Esophagus muscularis mucosa (tissue), 4 donors: ENCODE measurements at places on chromosomes 12 and 14. TPM values are rescaled to one million over a fixed set of nuclear protein-coding genes. Genes with fewer than 3 reads are reported as not detected.
A peak's percentile ranks its signal among the peaks of the same experiment; 100 is the strongest.

GRCh38 chr12:122081697-122082221 lies 3.2 kb downstream of the MLXIP start:
- H3K4me3 ChIP-seq: peak overlapping the region; percentile 78
- H3K27ac ChIP-seq: peak overlapping the region; percentile 88
- peaks cover 75% of the 10 kb centered on the region for H3K4me1 ChIP-seq
- no peak for DNase-seq
- no peaks in the 10 kb centered on the region for H3K27me3 ChIP-seq

DNA sequence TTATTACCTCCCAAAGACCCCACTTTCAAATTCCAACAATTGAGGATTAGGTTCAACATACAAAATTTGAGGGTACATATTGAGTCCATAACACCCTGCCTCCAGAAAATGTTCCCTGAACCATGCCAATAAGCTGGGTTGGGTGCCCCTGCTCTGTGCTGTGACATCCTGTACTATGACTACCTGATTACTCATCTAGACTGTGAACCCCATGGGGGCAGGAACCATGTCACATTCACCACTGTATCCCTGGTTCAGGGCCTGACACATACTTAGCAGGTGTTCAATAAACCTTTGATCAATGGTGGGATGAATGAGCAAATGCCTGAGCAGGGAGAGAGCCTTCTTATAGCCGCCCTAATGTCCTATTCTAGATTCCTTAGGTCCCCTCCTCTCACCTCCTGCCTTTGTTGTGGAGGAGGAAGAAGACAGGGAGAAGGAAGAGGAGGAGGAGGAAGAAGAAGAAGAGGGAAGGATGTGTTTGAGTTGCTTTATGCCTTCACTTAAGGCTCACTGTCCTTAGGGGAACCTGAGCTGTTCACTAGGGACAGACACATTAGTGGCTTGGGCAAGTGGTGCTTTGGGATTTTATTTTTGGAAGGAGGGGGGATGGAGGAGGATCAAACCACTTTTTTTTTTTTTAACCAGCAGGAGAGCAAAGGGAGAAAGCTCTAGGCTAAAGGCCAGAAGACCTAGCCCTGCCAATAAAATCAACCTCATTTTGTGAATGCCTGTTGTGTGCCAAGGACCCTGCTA lies 21.3 kb downstream of the GPR68 start:
- peaks cover 41% of the 10 kb centered on the region for H3K36me3 ChIP-seq
- no peak overlapping the region for H3K4me3 ChIP-seq

The AQP2 gene
- not detected for total RNA-seq

The PTPN21 gene
- 24.7 TPM for total RNA-seq

The PIWIL1 gene
- not detected for total RNA-seq

DNA sequence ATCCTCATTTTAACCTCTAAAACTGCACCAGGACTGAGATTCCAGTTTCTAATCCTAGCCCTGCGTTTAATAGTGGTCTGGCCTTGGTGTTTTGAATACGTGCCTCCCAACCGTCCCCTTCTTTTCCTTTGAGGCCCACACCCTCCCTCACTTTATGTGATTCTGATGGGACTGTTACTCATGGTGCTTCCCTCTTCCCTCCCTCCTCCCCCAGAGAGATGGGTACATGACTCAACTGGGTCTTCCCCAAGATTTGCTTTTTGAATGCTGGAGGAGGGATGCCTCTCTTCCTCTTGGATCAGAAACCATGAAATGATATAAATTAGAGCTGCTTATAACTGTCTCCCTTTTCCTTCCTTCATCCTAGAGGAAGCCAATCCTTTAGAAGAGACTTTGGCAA lies 8.2 kb upstream of the PPP2R5E start:
- H3K4me1 ChIP-seq: no peaks in the 10 kb centered on the region
- H3K27me3 ChIP-seq: no peaks in the 10 kb centered on the region
- H3K27ac ChIP-seq: no peak overlapping the region
- no peak overlapping the region for H3K4me3 ChIP-seq

DNA sequence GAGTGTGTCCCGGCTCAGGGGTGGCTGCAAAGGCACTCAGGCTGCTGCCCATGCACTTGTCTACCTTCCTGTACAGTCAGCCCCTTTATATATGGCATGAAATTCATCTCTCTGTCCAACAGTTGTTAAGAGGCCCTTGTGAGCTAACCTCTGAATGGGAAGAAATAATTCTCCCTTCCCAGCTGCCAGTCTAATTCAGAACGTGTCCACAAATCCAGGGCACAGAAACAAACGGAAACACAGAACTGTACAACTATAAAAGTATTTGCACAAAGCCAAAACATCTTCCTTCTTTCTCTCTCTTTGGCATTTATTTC lies 849 bp downstream of the KRT5 start:
- DNase-seq: peak; percentile 60
- H3K27ac ChIP-seq: no peak overlapping the region
- no peaks in the 10 kb centered on the region for H3K4me1 ChIP-seq
- no peaks in the 10 kb centered on the region for H3K36me3 ChIP-seq

GRCh38 chr14:50524060-50524459 lies 8.3 kb downstream of the MAP4K5 start:
- H3K27ac ChIP-seq: no peak overlapping the region
- peaks cover 67% of the 10 kb centered on the region for H3K4me1 ChIP-seq
- H3K27me3 ChIP-seq: no peaks in the 10 kb centered on the region
- no peak overlapping the region for H3K4me3 ChIP-seq
- no peak for DNase-seq

DNA sequence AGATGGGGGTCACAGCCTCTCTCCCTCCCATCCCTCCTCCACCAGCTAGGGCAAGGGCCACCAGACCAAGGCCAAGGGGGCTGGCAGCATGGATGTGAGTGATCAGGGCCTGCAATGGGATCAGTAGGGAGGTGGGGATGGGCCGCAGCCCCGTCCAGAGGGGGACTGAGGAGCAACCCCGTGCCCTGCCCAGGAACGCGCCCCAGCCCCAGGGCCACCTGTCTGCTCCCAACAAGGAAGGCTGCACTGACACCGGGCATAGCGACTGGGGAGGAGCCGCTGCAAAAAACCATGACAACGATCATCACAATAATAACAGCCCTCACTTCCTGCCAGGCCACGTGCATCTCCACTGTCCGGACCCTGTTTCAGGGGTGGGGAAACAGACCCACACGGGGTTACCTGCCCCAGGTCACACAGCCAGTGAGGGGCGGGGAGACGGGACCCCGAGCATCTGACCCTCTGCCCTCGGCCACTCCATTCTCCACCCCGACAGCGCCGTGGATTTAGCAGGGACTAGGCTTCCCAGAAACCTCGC lies 24.3 kb downstream of the NCOR2 start:
- no peaks in the 10 kb centered on the region for H3K36me3 ChIP-seq
- no peaks in the 10 kb centered on the region for H3K27me3 ChIP-seq
- peak overlapping the region; percentile 25 for H3K27ac ChIP-seq
- peaks cover 57% of the 10 kb centered on the region for H3K4me1 ChIP-seq
- peak overlapping the region; percentile 34 for H3K4me3 ChIP-seq

DNA sequence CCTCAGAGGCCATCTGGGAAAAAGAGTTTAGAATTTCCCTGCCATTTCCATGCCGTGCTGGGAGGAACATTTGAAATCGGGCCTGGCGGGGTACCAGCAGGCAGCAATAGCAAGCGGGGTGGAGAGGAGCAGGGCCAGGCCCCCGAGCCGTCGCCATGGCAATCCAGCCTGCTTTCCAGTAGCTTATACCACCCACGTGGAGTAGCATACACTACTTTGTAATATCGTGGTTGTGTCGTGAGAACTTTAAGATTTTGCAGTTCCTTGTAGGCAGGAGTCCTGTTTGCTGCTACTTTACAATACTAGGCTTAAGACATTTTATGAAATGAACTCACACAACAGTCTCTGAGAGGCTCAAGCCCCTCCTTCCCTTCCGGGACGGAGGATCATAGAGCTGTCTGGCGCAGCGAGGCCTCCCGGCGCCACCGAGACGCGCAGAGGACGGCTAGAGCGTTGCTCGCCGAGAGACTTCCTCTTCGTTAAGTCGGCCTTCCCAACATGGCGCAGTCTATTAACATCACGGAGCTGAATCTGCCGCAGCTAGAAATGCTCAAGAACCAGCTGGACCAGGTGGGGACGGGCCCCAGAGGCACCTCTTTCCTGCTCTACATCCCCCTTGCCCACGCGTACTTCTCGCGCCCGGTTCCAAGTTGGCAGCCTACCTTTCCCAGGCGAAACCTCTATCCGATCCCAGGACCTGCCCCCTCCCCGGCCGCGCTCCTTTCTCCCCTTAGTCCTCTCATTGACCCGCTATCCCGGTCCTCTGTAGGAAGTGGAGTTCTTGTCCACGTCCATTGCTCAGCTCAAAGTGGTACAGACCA lies at the start of gene PFDN5:
Gene PFDN5 (plus strand): TSS at position 473 of the 821 bp plus-strand sequence. CDS start 26 bp downstream, at position 499.
- H3K4me1 ChIP-seq: peaks cover 47% of the 10 kb centered on the region
- H3K27me3 ChIP-seq: no peaks in the 10 kb centered on the region
- peaks cover 7% of the 10 kb centered on the region for H3K36me3 ChIP-seq
- peak within 1 kb of the TSS; percentile 73 for H3K4me3 ChIP-seq

GRCh38 chr14:59529189-59529588 lies 44.9 kb downstream of the JKAMP start:
- H3K4me1 ChIP-seq: no peaks in the 10 kb centered on the region
- H3K36me3 ChIP-seq: no peaks in the 10 kb centered on the region
- DNase-seq: no peak
- H3K4me3 ChIP-seq: no peak overlapping the region
- H3K27me3 ChIP-seq: no peaks in the 10 kb centered on the region

DNA sequence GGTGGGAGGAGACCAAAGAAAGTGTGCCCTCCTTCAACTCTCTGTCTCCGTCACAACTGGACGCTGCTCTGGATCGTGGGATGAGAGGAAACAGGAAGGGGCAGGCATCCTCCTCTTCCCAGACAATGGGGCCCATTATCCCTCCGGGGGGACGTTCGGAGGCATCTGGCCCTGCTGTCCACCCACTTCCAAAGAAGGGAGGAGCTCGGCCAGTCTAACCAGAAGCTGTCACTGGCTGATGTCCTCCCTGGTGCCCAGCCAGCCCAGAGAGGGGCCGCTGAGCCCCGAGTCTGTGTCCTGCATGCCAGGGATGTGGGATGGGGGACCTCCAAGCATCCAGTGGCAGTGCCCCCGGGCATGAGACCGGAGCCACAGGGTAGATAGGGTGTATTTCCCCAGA lies 39.8 kb upstream of the MEG3 start:
- no peak for DNase-seq
- no peak overlapping the region for H3K27ac ChIP-seq
- H3K27me3 ChIP-seq: peaks cover 29% of the 10 kb centered on the region
- H3K4me3 ChIP-seq: no peak overlapping the region

The SOS2 gene
- 40.1 TPM for total RNA-seq

The LMNTD1 gene
- 0.75 TPM for total RNA-seq

The CD27 gene
- not detected for total RNA-seq

GRCh38 chr12:76852106-76852505 lies 26.7 kb downstream of the CSRP2 start:
- no peak for DNase-seq
- H3K27ac ChIP-seq: no peak overlapping the region
- no peaks in the 10 kb centered on the region for H3K4me1 ChIP-seq
- peaks cover 53% of the 10 kb centered on the region for H3K36me3 ChIP-seq
- no peak overlapping the region for H3K4me3 ChIP-seq

- no peaks in the 10 kb centered on the region for H3K4me1 ChIP-seq
- peaks cover 8% of the 10 kb centered on the region for H3K36me3 ChIP-seq
- no peak overlapping the region for H3K4me3 ChIP-seq
- DNase-seq: peak; percentile 50
Observed at GRCh38 chr14:55353686-55354467, 57.8 kb downstream of the ATG14 start.

- no peak for DNase-seq
- no peaks in the 10 kb centered on the region for H3K27me3 ChIP-seq
- no peak overlapping the region for H3K27ac ChIP-seq
- peaks cover 23% of the 10 kb centered on the region for H3K4me1 ChIP-seq
Observed at GRCh38 chr12:61991661-61992060, 268.5 kb upstream of the USP15 start.

The POU6F1 gene
- 27.2 TPM for total RNA-seq

DNA sequence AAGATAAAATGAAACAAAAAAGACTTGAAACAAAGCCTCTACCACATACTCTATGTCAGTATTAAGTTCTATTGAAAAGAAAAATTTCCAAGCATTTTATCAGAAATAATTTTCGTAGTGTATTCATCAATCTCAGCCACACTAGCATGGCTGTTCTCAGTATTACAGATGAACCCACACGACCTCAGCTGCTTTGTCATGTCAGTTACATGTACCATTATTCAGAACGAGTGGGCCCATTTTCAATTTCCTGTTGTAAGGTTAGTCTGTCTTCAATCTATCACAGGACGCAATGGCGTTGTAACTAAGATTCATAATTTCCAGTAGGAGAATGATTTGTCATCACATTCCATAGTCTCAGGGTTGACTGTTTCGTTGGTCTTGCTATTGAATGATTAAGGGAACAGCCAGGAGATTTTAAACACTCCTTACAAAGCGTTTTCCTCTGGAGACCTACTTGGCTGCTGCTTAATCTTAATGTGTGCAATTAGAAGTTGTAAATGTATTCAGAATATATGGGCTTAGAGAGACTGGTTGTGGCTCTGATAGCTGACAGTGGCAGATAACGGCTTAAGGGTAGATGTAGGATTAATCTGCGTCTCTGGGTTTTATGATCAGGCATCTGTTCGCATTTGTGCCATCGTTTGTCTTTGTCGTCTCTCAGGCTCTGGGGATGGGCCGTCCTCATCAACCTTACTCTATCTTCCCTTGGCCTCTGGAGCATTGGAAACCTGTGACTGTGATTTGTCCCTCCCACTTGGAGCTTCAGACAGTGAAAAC lies 65.4 kb downstream of the GLT1D1 start:
- H3K36me3 ChIP-seq: no peaks in the 10 kb centered on the region
- no peak overlapping the region for H3K27ac ChIP-seq
- no peak overlapping the region for H3K4me3 ChIP-seq

DNA sequence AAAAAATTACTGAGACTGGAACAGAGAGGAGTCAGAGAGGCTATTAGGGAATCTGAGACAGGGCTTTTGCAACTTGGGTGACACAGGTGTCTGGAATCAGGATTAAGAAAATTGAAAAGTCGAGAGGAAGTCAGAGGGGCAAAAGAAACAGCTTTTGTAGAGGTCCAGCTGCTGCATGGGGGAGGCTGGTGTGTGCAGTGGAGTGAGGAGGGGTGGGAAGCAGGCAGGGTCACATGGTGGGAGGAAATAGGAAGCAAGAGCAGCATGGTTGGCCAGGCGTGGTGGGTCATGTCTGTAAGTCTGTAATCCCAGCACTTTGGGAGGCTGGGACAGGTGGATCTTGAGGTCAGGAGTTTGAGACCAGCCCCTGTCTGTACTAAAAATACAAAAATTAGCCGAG lies 69.7 kb upstream of the VRK1 start:
- no peaks in the 10 kb centered on the region for H3K36me3 ChIP-seq
- H3K27me3 ChIP-seq: no peaks in the 10 kb centered on the region
- H3K4me3 ChIP-seq: no peak overlapping the region
- no peak overlapping the region for H3K27ac ChIP-seq
- DNase-seq: no peak
- H3K4me1 ChIP-seq: no peaks in the 10 kb centered on the region

The CRACR2A gene
- 2.8 TPM for total RNA-seq

DNA sequence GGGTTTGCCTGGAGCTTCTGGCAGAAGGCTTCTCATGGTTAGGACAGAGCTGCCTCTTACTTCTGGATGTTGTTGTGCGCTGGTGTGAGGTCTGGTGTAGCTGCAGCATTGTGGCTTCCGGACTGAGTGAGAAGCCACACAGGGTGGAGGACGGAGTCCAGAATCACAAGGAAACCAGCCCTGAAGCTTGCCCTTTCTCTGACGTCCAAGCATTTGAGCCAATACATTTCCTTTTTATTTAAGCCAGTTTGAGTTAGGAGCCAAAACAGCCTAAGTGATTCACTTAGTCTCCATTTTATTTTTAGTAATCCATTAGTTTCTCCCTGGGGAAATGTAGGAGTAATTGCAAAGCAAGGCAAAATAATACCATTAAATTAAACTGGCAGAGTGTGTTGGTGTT lies 402.4 kb upstream of the RGS6 start:
- DNase-seq: no peak
- no peaks in the 10 kb centered on the region for H3K27me3 ChIP-seq
- H3K4me3 ChIP-seq: no peak overlapping the region
- H3K27ac ChIP-seq: no peak overlapping the region

The MBIP gene
- total RNA-seq: 16.2 TPM

The MIP gene
- not detected for total RNA-seq
